ENCODE measurements at places on chromosomes 3 and 15. TPM values are rescaled to one million over a fixed set of nuclear protein-coding genes. Genes with fewer than 3 reads are reported as not detected.

Gene UBP1
- 90.8 TPM for total RNA-seq

DNA sequence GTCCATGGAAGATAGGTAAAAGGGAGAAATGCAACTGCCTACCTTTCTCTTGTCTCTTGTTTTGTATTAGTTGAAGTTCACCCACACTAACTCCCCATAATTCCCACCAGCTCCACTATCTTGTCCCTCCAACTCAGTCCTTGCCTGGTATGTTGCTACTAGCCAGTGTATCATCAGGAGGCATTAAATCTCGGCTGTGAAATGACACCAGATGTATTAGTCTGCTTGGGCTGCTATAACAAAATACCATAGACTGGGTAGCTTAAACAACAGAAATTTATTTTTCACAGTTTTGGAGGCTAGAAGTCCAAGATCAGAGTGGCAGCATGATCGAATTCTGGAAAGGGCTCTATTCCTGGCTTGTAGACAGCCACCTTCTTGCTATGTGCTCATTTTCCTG, 102.3 kb upstream of the WDR72 start:
- no peak for DNase-seq

Gene MITF
- 4.3 TPM for total RNA-seq

DNA sequence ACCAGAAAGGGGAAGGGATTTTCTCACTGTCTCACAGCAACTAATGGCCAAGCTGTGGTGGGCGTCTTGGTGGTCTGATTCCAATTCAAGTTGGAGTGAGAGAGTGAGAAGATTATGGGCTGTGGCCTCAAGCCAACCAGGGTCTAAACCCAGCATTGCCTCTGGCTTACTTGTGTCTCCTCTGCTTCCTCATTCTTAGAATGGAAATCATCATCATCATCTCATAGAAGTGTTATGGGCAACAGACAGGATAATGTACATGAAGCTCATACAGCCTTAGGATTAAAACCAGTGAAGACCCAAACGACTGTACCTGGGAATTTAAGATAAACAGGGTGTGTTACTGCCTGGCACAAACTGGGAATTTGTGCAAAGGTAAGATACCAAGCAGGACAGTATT, 29.1 kb upstream of the IREB2 start:
- no peak for DNase-seq

DNA sequence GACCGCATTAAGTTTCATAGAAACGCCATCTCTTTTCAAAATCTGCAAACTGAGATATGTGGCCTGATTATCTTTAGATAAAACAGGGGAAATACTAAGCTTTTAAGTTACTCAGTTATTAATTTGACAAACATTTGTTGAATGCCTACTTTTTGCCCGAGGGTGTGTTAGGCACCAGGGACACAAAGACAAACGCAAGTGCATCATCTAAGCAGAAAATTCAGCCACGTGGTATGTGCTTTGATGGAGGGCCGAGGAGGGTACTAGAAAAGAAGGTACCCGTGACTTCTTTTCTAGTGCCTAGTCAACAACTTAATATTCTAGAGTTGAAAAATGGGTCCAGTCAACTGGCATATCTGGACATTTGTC, 594.3 kb downstream of the MAGI1 start:
- DNase-seq = no peak
